ENCODE measurements at places on chromosomes 2 and 18.

- no peak for DNase-seq
These were observed 84.5 kb downstream of the RAPH1 start for GRCh38 chr2:203450561-203450960.

GRCh38 chr2:29075894-29076705 lies 1.8 kb upstream of the PCARE start:
- peak; percentile 38 for DNase-seq

GRCh38 chr2:29215739-29216608 lies 100.8 kb downstream of the CLIP4 start:
- DNase-seq = no peak

GRCh38 chr2:240250985-240251847 lies 110.8 kb upstream of the OTOS start:
- DNase-seq = peak; percentile 95

DNA sequence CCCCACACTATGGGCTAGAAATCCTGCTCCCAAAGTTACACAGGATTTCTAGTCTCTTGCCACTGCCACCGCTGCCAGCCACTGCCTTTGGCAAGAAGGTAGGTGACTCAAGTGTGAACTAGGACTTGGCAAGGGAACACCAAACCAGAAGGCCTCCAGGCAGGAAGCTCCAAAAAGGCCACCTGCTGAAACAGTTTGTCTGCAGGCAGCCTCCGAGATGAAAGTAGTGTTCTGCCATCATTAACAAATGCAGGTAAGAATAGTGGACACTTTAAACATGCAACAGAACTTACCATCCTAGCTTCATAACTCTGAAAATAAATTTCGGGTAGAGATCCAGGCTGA lies 3.9 kb downstream of the ANKRD44 start:
- DNase-seq = no peak

- DNase-seq = peak; percentile 51
These were observed 76.1 kb downstream of the SEPTIN10 start for GRCh38 chr2:109537565-109538222.

DNA sequence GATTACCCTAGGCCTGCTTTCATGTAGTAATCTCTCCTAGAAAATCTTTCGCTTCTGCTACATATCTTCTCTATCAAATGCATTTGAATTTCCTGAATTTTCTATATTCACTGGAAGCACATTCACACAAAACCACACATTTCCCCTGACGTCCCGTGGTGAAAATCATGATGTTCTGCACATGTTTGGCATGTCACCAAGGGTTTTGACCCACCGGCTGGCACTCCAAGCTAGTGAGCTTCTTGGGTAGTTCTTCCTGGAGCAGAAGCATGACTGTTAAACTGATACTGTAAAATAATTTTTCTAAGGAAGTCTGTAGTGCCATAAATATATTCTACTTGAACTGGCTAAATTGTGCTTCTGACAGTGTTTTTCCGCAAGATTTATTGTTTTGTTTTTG lies 510.1 kb upstream of the SLC8A1 start:
- DNase-seq = no peak

GRCh38 chr18:34880882-34881834 lies 160.1 kb upstream of the MAPRE2 start:
- DNase-seq = peak; percentile 52

DNA sequence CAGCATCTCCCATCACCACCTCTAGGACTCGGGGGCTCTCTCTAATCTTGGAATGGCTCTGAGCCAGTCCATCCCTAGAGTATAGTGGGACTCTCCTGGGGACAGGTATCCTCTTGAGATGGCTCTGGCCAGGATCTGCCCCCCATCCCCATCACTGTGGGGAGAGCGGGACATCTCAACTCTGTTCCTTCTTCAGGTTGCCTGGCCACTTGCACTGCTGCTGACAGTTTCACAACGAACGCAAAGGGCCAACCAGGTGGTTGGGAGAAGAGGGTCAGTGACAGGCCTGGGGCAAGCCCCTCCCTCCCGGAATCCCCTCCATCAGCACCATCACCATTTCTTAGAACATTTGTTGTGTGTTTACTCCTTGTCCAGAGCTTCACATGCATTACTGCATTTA lies 62.6 kb downstream of the CIB4 start:
- no peak for DNase-seq

All from HCEC 1CT (cell line).